IMR-90 (cell line): ENCODE measurements at places on chromosomes 7 and 10. TPM values are rescaled to one million over a fixed set of nuclear protein-coding genes. Genes with fewer than 3 reads are reported as not detected.

ASZ1 gene
- not detected in 2 replicates for polyA plus RNA-seq

MCM10 gene
- 4.9 and 5.4 TPM in 2 replicates for polyA plus RNA-seq

OPN1SW gene
- polyA plus RNA-seq, result not detected in 2 replicates

LIPM gene
- not detected in 2 replicates for polyA plus RNA-seq

- no peak for DNase-seq
Observed at GRCh38 chr7:32069116-32069650, 1.0 kb downstream of the PDE1C start.

DNA sequence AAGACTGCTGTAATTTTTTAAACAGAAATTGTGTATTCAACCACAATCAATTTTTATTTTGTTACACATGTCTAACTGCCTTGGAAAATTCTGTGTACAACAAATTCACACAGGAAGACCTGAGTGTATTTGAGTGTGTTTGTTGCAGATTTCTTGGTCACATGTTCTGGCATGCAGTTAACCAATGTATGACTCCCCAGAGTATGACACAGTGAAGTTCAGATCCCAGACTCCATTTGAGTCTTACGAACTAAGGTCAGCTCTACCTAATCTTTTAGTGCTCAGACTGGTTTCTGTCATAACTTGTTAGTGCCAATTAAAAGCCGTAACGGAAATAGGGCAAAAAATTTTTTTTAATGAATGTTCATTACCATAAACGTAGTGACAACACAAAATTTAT, 5.8 kb downstream of the GNAI1 start:
- no peak for DNase-seq

- no peak for DNase-seq
Observed at GRCh38 chr7:134845461-134845860, 66.0 kb downstream of the CALD1 start.

UCMA gene
- polyA plus RNA-seq, result not detected in 2 replicates

ERV3-1 gene
- polyA plus RNA-seq, result 6.1 and 7.0 TPM in 2 replicates
